Endothelial cell (in vitro differentiated cells): ENCODE measurements at places on chromosomes 12 and 14.

GRCh38 chr12:12930633-12931219, 21.2 kb downstream of the GPRC5D start:
- DNase-seq = no peak

DNA sequence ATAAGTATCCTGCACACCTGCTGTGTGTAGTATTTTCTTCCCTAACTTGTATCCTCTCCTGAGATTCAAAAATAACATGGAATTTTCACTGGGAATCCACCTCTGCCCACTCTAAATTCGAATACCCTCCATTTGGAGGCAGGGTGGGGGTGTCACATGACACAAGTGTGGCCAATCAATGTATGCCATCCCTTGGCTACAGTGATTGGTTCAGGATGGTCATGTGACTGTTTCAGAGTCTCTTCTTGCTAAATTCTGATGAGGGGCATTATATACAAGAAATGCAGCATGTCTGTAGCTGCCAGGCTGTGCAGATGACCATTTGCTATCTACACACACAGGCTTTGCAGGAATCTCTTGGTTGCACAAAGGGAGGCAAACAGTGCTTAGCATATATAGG, 86.8 kb upstream of the TMEM132C start:
- DNase-seq = no peak

DNA sequence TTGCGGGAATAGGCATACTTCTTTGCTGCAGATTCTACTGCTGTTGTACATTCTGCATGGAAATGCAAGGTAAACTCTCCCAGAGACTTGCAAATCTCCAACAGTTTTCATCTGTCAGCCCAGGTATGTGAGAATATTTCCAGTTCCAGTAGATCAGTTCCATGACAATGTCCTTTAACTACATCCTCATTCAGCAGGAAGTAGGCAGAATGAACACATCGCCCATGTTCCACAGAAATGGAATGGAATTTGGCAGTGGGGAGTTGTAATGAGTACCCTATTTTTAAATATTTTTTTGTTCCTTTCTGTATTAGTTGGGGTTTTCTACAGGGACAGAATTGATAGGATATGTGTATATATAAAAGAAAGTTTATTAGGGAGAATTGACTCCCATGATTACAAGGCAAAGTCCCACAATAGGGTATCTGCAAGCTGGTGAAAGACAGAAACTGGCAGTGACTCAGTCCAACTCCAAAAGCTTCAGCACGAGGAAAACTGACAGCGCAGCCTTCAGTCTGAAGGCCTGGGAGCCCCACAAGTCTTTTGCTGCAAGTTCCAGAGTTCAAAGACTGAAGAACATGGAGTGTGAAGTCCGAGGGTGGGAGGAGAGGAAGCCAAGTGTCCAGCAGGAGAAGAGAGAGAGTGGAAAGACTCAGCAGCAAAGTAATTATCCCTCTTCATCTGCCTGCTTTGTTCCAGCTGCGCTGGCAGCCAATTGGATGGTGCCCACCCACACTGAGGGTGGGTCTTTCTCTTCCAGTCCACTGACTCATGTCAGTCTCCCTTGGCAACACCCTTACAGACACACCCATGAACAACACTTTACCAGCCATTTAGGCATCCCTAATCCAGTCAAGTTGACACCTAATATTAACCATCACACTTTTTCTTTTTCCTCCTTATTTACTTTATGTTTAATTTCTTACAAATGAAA, 110.4 kb upstream of the SCAF11 start:
- DNase-seq = no peak

DNA sequence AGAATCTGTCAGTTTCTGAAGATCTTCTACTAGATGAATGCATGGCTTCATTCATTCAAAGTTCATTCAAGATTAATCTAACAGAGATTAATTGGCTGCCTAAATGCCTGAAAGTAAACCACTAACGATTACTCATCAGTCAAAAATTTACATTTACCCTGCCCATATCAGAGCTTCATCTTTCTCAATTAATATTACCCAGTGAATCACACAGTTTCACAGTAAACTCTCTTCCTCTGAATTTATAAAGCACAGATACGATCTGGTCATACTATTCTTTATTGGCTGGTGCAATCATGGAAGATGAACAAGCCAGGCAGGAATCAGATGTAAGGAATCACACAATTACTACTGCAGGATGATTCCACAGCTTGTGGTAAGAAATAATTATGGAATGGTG, 377.7 kb downstream of the SLC16A7 start:
- DNase-seq = no peak

DNA sequence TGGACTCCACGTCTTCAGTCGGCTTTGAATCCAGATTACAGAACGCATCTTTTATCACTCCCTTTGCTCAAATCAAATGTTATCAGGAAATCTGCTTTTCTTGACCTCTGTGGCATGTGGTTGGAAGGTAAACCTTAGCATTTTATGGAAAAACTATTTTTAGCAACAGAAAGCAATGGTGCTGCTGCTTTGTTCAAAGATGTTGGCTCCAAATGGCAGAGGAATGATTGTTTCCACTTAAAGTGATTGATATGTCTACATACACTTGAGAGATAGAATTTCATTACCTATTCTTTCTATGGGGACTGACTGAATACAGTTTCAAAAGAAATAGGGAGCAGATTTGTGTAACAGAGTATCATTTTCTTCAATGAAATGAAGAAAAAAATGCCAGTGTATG, 761.2 kb downstream of the NOVA1 start:
- DNase-seq = no peak

GRCh38 chr12:124539084-124540041, 28.0 kb downstream of the NCOR2 start:
- no peak for DNase-seq

DNA sequence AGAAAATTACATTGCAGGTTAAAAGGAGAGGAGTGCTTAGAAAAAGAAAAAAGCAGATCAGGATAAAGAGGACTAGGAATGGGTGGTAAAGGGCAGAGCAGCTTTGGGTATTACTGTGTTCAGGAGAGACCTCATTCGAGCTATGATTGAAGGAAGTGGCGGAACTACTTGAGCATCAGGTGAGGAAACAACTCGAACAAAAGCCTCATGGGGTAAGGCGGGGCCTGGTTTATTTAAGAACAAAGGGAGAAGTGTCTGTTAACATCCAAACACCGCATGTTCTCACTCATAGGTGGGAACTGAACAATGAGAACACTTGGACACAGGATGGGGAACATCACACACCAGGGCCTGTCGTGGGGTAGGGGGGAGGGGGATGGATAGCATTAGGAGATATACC, 444.6 kb upstream of the CCDC196 start:
- DNase-seq = no peak

- DNase-seq = no peak
Measured at GRCh38 chr12:34605510-34605887, 583.2 kb downstream of the ALG10 start.

- no peak for DNase-seq
Measured at GRCh38 chr14:102866982-102867761, 55.3 kb upstream of the AMN start.

- no peak for DNase-seq
Measured at GRCh38 chr12:81206429-81206828, 128.6 kb downstream of the ACSS3 start.

DNA sequence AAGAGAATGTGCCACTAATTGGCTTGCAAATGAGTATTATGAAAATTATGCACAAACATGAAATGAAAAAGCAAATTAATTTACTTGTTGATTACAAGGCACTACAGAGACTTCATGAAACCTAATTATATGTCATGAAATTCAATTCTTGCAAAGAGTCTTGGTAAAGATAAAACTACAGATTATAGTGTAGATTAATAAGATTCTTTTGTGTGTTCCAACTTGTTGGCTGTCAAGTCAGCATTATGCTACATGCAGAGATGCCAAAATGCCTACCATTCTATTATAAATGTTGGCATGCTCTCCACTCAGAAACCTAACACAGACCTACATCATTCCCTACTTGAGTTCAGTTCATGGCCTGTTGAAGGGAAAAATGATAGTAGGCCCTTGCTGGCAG, 97.2 kb upstream of the KITLG start:
- DNase-seq = no peak

- no peak for DNase-seq
Measured at GRCh38 chr14:20696764-20697163, 8.2 kb downstream of the ANG start.

GRCh38 chr12:7161811-7162210, 27.7 kb upstream of the PEX5 start:
- DNase-seq = no peak

- DNase-seq = no peak
Measured at GRCh38 chr14:36113341-36113740, 63.2 kb downstream of the PTCSC3 start.

DNA sequence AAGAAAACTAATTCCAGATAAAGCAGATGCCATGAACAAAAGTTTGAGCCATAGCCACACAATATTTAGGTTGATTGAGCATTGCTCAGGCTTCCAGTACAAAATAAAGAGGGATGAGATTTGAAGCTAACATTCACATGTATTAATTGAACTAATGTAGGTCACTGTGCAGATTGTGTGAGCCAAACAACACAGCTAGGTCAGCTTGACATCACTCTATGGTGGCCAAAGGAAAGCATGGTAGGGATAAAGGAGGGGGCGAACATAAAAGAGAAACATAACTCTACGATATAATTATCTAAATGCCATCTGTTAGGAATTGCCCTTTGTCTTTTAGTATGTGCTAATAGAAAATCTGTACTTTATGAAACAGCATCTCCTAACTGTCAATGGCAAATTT, 477.7 kb upstream of the SYT1 start:
- no peak for DNase-seq

GRCh38 chr12:71846322-71846940, 6.9 kb downstream of the TBC1D15 start:
- DNase-seq = no peak

DNA sequence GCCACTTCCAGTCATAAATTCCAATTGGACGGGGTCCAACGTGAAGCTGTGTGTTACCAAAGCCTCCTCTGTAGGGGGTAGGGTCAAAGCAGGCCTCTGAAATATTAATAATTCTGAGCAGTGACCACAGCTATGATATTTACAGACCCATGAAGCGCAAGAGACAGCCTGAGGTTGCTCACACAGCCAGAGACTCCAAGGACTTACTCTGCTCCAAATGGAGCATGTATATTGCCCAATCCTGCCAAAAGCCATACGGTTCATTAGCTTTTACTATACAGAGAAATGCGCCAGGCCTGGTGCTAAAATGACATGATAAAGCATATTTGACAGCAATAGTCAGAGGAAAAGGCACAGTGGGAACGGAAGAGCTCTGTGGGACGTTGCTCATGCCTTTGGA, 151.3 kb downstream of the PAH start:
- no peak for DNase-seq

- no peak for DNase-seq
Measured at GRCh38 chr12:58966939-58967338, 46.6 kb upstream of the LRIG3 start.

GRCh38 chr14:84108746-84109457, 1421.0 kb upstream of the FLRT2 start:
- no peak for DNase-seq

- no peak for DNase-seq
Measured at GRCh38 chr12:25924491-25925001, 33.9 kb upstream of the RASSF8 start.

DNA sequence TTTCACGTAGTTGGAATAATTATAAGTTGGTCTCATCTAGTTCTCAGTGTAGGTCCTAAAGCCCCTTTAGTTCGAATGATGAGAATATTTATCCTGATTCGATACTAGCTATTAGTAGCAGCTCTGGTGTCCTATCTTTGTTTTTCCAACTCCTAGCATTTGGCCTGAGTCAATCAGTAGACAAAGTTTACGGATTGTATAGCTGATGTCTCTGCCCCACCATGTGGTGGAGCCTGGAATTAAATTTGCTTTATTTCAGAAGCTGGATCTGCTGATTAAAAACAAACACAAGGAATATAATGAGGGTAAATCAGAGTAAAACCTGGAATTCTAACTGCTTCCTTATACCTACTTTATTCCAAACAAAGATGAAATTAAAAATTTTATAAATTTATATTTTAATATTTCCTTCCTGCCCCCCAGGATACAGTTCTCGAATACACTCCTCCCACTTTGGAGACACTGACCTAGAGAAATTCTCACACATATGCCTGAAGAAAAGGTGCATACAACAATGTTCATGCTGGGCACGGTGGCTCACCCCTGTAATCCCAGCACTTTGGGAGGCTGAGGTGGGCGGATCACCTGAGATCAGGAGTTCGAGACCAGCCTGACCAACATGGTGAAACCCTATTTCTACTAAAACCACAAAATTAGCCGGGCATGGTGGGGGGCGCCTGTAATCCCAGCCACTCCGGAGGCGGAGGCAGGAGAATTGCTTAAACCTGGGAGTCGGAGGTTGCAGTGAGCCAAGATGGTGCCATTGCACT, 7.6 kb upstream of the BRMS1L start:
- DNase-seq = peak; percentile 40

- peak; percentile 49 for DNase-seq
Measured at GRCh38 chr14:64465831-64466554, 694 bp downstream of the AKAP5 start.

GRCh38 chr12:100584256-100584655, 10.8 kb downstream of the GAS2L3 start:
- no peak for DNase-seq

DNA sequence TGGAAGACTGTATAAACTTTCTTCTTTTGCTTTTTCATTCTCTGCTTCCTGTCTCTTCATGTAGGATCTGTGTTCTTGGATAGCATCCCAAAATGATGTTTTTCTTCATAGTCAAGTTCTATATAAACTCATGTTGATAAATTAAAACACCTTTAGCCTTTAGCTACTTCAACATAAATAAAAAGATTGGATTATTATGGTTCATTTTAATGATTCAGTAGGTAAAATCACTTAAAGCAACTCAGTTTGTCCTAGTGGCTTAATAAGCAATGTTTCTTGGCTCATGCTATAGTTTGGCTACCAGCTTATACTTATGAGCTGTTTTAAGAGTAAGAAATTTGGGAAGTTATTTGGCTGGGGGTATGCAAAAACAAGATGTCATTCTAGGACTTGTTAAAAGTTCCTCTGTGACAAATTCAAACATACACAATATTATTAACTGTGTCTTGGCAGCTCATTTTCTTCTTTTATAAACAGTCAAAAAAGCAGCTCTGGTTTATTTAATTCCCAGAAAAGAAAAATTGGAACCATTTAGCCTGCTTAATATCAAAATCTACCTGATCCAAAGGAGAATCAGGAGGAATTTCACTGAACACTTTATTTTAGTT, 111.4 kb downstream of the TMTC3 start:
- no peak for DNase-seq

GRCh38 chr12:105522166-105522825, 191.8 kb downstream of the C12orf75 start:
- no peak for DNase-seq

- no peak for DNase-seq
Measured at GRCh38 chr12:98406378-98406777, 109.0 kb upstream of the TMPO start.

GRCh38 chr12:80936642-80937390, 918 bp downstream of the LIN7A start:
- peak; percentile 65 for DNase-seq

- no peak for DNase-seq
Measured at GRCh38 chr14:61258985-61259384, 22.2 kb downstream of the TMEM30B start.

- no peak for DNase-seq
Measured at GRCh38 chr14:51566831-51567582, 84.7 kb upstream of the FRMD6 start.
